ENCODE measurements at places on chromosomes 4 and X. TPM values are rescaled to one million over a fixed set of nuclear protein-coding genes. Genes with fewer than 3 reads are reported as not detected.

- DNase-seq: no peak
Measured at GRCh38 chr4:65943076-65943475, 272.8 kb upstream of the EPHA5 start.

Gene LEF1
- total RNA-seq: 4.0 TPM

DNA sequence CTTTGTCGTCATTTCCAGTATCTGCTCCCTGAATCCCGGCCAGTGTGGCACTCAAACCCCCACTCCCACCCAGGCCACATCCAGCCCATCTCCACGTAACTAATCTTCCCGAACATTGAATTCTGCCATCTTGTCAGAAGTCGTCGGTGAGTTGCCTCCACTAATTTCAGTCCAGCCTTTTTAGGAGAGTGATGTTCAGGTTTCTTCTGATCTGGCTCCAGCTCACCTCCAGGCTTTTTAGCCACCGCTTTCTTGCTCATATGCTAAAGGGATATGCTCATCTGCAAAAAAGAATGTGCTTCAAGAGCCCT is 1.3 kb downstream of the TMEM165 start:
- DNase-seq: peak; percentile 87

Gene TCEAL3
- 20.0 TPM for total RNA-seq

GRCh38 chr4:33722254-33722653 is 2522.1 kb downstream of the ARAP2 start:
- no peak for DNase-seq

Gene CLRN2
- not detected for total RNA-seq

- no peak for DNase-seq
Measured at GRCh38 chr4:89610236-89610635, 226.7 kb downstream of the SNCA start.

- DNase-seq: no peak
Measured at GRCh38 chr4:139461022-139461628, 7.2 kb downstream of the RAB33B start.

Gene PDLIM3
- 18.6 TPM for total RNA-seq

DNA sequence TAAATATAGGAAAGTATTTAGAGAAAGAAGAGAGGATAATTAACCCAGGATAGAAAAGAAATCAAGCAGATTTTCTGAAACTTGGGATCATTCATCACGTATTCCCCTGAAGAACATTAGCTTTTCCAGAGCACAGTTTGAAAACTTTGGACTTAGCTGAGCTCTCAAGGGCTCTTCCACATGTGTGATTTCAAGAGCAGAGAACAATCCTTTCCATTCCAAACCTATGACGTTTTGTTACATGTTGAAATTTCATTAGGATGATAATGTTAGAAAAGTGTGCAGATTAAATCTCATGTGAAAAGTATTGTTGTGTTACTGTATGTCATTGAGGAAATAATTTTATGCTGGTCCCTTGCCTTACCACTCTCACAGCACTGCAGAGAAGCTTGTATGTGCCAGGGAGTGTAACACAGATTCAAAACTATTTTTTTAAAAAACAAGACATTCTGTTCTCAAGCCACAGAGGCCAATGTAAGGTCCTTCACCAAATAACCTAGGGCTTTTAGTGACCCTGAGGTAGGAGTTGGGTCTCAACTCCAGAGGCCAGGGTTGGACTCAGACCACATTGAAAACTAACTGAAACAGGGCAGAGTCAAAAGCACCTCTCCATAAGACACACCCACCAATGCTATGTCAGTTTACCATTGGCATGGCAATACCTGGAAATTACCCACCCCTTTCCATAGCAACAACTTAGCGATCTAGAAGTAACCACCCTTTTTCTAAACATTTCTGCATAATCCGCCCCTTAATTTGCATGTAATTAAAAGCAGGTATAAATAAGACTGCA is 141.3 kb downstream of the ANXA5 start:
- DNase-seq: no peak

- no peak for DNase-seq
Measured at GRCh38 chrX:21479695-21480270, 105.6 kb downstream of the CNKSR2 start.

GRCh38 chr4:111330786-111331185 is 707.9 kb upstream of the PITX2 start:
- DNase-seq: no peak

Gene HSD17B13
- 1.5 TPM for total RNA-seq

Gene TMEM144
- total RNA-seq: 4.2 TPM

Gene POLA1
- total RNA-seq: 7.9 TPM

Gene CFAP47
- not detected for total RNA-seq
